ENCODE measurements at places on chromosomes 1 and 21. TPM values are rescaled to one million over a fixed set of nuclear protein-coding genes. Genes with fewer than 3 reads are reported as not detected.

The REN gene
- 2.2 TPM for total RNA-seq

GRCh38 chr1:62070384-62071011, 124.2 kb upstream of the L1TD1 start:
- DNase-seq = peak; percentile 10

DNA sequence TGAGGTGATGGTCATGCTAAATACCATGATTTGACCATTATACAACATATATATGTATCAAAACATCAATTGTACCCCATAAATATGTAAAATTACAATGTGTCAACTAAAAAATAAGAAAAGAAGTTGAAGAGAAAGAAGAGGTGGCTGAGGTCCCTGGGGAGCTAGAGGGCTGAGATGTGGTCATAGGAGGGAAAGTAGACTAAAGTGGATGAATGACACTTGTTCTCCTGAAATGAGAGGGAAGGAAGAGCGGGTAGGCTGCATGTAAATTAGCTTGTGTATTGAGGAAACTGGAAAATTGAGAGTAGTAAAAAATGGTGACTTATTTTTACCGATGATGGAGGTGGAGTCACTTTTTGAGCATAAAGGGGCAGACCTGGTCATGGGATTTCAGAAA, 117.0 kb downstream of the ST6GALNAC3 start:
- DNase-seq = no peak

GRCh38 chr1:116754198-116754977, at the start of gene CD2:
CD2 (plus strand) TSS chr1:116754430; CDS start chr1:116754493, 63 bp downstream.
- no peak for DNase-seq

DNA sequence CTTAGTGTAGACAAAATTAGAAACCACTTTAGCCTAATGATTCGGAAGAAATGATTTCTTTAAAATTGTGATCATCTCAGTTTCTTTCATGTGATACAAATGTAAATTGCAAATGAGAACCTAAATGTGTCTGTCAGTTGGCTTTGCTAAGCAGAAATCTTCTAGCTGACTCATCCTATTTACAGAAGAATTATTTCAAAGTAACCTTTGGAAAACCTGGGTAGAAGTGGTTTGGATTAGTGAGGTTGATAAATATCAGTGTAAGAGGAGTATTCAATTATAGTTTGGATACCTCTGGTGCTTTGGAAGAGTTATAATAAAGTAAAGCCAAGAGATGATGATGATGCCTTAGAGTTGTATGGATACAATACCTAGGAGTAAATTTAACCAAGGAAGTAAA, 37.4 kb downstream of the CC2D1B start:
- no peak for DNase-seq

Measured in M059J (cell line).